ENCODE measurements at places on chromosomes 1 and 21.

- no peak for DNase-seq
These were observed 15.8 kb downstream of the GPSM2 start for GRCh38 chr1:108892356-108893140.

GRCh38 chr21:26844258-26845065, 747 bp downstream of the ADAMTS1 start:
- DNase-seq = no peak

DNA sequence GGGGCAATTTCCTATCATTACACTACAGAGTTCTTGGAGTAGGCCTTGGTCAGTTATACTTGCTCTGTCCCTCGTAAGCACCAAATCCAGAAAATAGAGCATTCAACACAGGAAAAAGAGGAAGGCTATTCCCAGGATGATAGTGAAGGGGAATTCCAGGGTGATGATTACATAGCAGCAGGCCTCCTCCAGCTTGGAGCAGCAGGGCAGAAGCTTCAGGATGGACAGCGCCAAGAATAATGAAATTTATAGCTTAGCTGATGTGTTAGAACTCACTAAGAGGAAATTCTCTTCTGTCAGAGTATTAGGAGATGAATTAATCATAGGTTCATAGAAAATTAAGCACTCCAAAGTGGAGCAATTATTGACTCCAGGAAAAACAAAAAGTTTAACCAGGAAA, 10.8 kb upstream of the SMAP2 start:
- DNase-seq = no peak

DNA sequence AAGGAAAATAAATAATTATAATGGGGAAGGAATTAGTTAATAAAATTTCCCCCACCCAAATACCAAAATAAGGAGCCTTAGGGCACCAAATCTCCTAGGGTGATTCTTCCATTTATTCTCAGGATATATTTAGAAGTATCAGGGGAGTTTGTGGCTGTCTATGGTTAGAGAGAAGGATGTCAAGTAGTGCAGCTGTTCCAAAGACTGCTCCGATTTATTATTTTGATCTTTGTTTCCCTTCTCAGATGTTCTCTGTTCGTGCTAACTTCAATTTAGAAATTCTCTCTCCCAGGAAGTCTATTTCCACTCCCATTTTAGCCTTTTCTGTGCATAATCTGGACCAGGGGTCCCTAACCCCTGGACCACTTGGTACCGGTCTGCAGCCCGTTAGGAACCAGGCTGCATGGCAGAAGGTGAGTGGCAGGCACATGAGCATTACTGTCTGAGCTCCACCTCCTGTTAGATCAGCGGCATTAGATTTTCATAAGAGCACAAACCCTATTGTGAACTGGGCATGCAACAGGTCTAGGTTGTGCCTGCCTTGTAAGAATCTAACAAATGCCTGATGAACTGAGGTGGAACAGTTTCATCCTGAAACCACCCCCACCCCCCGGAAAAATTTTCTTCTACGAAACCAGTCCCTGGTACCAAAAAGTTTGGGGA, 9.3 kb upstream of the MAST2 start:
- no peak for DNase-seq

- DNase-seq = no peak
These were observed 19.3 kb downstream of the F3 start for GRCh38 chr1:94522304-94522703.

DNA sequence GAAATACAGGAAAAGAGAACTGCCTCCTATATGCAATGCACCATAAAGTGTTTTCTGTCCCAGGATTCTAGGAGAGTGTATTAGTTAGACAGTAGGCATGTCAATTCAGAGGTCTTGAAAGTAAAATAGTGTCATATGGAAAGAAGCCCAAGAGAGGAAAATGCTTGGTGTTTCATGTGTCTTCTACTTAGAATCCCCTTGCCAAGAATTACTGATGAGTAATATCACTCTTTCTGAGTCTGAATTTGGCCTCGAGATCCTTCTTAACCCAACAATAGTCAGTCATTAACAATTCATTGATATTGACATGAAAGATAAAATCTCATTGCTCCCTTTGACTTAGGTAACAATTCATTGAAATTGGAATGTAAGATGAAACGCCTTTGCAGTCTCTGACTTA, 972.2 kb downstream of the TTLL7 start:
- DNase-seq = no peak

- no peak for DNase-seq
These were observed 32.9 kb upstream of the ATP2B4 start for GRCh38 chr1:203593723-203594122.

DNA sequence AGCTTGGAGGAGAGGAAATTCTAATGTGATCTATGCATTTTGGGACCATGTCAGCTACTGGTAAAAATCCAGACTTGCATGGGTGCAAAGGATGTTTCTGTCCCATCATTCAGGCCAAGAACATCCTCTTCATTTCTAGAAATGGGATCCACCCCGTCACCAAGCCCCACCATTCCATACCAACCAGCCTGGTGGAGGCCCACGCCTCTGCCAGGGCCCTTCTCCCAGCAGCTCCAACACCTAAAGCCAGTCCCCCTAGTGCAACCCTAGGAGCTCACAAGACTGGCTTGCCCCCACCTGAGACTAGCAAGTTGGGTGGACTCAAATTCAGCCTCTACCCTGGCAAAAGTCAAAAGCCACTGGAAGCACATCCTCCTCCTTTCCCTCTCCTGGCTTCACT, 1.9 kb downstream of the ARHGEF11 start:
- DNase-seq = no peak

GRCh38 chr1:36626435-36626834, 143.7 kb upstream of the CSF3R start:
- DNase-seq = no peak

DNA sequence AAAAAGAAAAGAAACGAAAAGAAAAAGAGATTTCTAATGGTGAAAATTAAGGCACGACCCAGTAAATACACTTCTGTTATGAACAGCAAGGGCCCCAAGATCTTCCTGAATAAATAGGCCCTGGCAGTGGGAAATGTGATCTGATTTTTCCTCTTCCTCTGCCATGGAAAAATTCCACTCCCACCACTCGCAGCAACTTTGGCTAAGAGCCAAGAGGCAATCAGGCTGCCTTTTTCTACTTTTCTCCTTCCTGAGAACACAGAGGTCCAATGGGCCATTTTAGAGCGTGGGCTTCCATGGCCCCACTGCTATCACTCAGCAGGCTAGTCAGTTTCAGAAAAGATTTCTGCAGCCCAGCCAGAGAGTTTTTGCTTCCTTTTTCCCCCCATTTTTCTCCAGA, 33.7 kb upstream of the AK4 start:
- DNase-seq = no peak

DNA sequence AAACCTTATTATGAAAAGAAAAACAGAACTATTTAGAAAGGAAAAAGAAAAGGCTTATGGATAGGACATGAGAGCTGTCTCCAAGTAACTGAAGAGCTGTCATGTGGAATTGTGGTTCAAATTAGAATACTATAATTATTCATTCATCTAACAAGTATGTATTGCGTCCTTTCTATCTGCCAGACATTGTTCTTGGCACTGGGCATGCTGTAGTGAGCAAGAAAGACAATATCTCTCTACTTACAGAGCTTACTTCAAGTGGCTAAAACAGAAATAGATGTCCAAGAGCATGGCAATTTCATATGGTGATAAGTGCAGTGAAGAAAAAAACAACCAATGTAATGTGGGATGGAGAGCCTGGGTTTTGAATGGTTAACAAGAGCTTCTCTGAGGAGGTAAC, 413.0 kb downstream of the DPYD start:
- DNase-seq = no peak

DNA sequence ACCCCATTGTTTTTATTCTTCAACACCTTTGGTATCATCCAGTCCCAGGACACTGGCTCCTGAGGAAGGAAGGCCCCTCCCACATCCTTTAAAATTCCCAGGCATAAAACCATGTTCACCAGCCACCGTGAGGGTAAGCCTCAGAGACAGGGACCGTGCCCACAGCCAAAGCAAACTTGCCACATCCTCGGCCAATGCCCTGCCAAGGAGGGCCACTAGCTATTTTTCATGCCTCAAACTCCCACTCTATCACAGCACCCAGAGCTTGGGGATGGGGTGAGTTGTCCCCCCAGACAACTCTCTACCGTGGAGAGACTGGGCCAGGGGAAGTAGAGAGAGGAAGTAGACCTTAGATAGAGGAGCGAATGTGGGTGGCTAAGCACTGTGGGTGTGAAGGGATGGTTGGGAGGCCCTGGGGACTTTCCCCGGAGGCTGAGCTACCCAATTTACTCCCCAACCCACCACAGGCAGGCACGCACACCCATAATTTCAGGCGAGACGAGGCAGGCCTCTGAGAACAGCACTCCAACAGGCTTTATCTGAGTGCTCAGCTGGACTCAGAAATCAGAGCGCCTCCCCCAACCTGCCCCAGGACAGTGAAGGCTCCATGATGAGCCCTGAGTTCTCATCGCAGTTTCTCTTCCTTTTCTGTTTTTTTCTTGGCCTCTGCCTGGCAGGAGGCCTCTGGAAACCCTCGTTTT, 15.9 kb upstream of the BTG2 start:
- DNase-seq = no peak

- no peak for DNase-seq
These were observed 4.0 kb upstream of the FTCD start for GRCh38 chr21:46159390-46159789.

GRCh38 chr21:35559829-35560225, 500.5 kb downstream of the SETD4 start:
- no peak for DNase-seq

GRCh38 chr21:31248598-31248997, 95.5 kb downstream of the TIAM1 start:
- peak; percentile 65 for DNase-seq

DNA sequence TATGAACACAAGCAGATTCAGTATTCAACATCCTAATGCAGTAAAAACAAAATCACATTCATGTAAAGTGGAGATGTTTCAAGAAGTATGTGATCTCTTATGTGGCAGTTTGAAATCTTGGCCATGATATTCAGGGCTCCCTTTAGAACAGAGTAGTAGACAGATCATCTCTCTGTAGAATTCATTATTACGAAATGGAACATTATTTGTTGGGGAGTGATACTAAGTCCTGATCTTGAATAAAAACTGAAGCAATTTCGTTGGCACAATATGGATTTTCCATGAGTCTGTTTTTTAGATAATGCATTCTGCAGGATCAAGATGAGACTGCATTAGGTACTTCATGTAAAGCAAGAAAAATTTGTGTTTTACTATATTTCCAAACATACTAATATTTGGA, 264.4 kb upstream of the NRIP1 start:
- DNase-seq = no peak

DNA sequence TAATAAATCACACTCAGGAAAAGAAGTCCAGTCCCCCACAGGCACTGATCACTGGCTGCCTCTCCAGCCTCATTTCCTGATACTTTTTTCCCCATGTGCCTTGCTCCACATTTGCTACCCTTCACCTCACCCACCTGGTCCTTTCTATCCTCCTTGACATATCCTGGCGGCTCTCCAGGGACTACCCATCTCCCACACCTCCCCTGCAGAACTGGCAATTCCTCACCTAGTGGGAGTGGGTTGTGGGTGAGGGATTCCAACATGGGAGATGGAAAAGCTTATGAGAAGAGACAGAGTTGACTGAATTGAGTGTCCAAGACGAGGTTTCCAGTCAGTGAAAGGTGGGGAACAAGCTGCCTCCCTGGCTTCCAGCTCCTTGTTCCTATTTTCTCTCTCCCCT, 69.6 kb downstream of the FCRL5 start:
- DNase-seq = no peak

DNA sequence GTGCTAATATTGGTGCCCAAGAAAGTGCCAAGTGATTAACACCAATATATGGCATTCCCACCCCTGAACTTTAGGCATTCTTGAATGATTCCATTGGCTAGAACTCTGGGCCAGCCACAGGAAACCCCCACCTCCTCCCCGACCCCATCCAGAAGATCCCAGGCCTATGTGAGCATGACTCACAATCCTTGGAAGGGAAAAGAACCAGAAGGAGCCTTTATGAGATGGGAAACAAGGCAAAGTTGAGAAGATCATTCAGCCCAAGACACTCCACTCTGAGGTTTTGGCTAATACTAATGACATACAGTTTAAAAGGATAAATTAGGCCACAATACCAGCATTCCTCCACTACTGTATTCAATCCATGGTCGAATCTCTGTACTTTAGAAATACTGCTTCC, 21.8 kb downstream of the ELK4 start:
- no peak for DNase-seq

- DNase-seq = no peak
These were observed 7.3 kb upstream of the AMIGO1 start for GRCh38 chr1:109516872-109517271.

- DNase-seq = no peak
These were observed 26.4 kb downstream of the COL6A2 start for GRCh38 chr21:46124083-46124925.

GRCh38 chr1:168320800-168321450, 40.2 kb downstream of the TBX19 start:
- peak; percentile 77 for DNase-seq

DNA sequence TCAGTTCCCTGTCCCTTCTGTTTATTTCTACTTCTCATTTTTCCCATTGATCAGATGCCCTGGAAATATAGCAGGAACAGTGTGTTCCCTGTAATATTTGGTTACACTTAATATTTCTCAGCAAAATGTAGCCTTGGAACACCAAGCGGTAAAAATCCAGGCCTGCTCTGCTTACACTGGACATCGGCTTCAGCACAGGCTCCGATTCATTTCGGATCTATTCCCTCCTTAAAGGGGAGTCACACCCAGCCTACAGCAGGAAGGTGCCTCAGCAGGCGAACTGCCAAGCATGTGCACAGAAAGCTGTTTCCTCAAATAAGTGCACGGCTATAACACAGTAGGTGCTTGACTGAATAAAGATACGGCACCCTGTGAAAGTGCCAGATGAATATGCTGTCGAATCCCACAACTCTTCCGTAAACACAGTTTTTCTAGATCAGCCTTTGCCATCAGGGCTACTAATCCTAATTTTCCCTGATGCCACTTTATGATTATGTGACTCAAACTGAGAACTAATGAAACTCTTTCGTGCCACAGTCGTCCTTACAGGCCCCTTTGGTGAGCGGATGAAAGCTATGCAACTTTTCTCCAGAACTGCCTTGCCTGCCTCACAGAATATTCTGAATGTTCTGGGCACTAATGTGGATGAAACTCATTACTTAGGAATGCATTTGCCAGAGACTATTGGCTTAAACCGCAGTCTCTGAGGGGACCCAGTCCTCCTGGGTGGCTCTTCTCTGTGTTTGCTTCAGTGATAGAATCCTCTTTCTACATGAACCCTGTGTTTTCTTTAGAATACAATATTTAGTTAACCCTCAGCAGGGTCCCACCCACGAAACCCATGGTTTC, 275.5 kb upstream of the RUNX1 start:
- DNase-seq = peak; percentile 28

DNA sequence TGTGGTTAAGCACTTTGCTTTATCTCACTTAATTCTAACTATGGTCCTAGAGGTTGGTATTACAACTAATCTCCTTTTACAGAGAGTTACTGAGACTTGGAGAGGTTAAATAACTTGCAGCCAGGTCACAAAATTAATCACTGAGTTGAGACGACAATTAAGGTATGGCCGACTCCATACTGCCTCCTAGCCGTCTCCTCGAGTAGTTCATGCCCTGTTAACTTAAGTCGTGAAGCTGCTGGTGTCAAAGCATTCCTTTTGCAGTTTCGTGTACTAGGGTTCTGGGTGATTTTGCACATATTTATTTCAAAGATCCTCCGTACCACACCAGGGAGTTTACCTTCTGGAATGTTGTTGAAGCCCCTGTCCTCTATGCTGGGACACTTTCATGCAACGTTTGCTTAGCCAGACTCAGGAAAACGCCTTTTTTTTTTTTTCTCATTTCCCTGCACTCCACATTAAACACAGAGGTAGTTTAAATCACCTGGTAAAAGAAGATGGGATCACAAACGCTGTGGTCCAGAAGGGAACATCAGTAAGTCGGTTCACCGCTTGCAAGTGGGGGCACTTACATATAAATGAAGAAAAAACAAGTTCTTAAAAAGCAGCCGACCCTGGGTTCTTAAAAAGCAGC, 570 bp upstream of the NEK7 start:
- DNase-seq = no peak

Data from kidney epithelial cell (primary cell).